ENCODE measurements at places on chromosomes 11 and 22.

DNA sequence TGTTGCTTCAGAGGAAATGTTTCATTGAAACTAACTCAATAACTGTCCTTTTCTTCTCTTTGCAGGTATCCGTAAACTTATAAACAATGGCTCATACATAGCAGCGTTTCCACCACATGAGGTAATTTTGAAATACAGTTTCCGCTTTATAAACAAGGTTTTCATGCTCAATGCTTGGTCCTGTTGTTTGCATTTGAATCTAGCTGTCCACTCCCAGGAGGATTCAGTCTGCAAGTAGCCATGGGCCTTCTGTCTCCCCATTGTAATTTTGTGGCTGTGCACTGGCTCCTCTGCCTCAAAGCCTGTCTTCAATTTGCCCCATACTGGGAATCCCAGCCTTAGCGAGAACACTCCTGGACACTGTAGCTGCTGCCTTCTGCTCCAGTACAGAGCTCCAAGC is 34.7 kb downstream of the MUC15 start:
- H3K27ac ChIP-seq = no peak overlapping the region
- H3K4me3 ChIP-seq = no peak overlapping the region
- no peaks in the 10 kb centered on the region for H3K4me1 ChIP-seq
- H3K36me3 ChIP-seq = no peaks in the 10 kb centered on the region

GRCh38 chr11:12410006-12410728 is 32.8 kb downstream of the PARVA start:
- H3K4me3 ChIP-seq = no peak overlapping the region
- no peak overlapping the region for H3K27ac ChIP-seq
- H3K27me3 ChIP-seq = no peaks in the 10 kb centered on the region
- H3K4me1 ChIP-seq = no peaks in the 10 kb centered on the region
- H3K36me3 ChIP-seq = no peaks in the 10 kb centered on the region
- DNase-seq = no peak

DNA sequence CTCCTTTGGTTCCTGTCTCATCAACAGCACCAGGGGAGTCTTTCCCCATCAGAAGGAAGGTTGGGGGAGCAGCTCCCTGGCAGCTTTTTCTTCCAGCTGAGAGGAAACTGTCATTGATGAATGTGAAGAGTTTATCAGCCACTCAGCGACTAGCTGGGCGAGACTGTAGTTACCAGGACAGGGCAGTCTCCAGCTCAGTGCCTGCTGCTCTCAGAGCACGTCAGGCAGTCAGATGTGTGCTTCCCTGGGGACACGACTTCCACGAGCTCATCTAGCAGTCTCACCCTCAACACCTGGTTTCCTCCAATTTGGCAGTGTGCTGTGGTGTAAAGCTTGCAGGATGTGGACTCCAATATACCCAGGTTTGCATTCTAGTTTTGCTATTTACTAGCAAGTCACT is 12.5 kb upstream of the C1QTNF4 start:
- no peak overlapping the region for H3K27ac ChIP-seq
- no peaks in the 10 kb centered on the region for H3K27me3 ChIP-seq
- H3K36me3 ChIP-seq = peaks cover 5% of the 10 kb centered on the region
- H3K4me3 ChIP-seq = no peak overlapping the region

DNA sequence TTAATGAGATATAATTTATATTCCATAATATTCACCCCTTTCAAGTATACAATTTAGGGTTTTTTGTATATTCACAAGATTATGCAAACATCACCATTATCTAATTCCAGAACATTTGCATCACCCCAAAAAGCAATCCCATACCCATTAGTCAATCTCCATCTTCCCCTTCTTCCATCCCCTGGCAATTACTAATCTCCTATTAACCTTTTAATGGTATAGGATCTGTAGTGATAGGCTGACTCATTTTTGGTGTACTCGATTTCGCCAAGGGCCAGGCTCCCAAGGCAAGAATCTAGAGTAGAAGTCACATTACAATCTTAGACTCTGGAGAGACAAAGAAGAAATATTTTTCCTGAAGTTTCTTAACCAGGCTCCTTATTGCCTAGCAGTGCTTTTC is 113.4 kb downstream of the GAB2 start:
- no peaks in the 10 kb centered on the region for H3K4me1 ChIP-seq
- H3K27me3 ChIP-seq = no peaks in the 10 kb centered on the region
- DNase-seq = no peak
- no peak overlapping the region for H3K27ac ChIP-seq
- no peaks in the 10 kb centered on the region for H3K36me3 ChIP-seq

- no peaks in the 10 kb centered on the region for H3K27me3 ChIP-seq
- H3K27ac ChIP-seq = no peak overlapping the region
- H3K36me3 ChIP-seq = no peaks in the 10 kb centered on the region
- no peaks in the 10 kb centered on the region for H3K4me1 ChIP-seq
Observed at GRCh38 chr11:111778047-111778558, 11.9 kb upstream of the PPP2R1B start.

- peaks cover 2% of the 10 kb centered on the region for H3K27me3 ChIP-seq
- peaks cover 7% of the 10 kb centered on the region for H3K4me1 ChIP-seq
Observed at GRCh38 chr11:11279956-11280689, 72.9 kb downstream of the CSNK2A3 start.

- no peak overlapping the region for H3K27ac ChIP-seq
- no peaks in the 10 kb centered on the region for H3K4me1 ChIP-seq
- H3K27me3 ChIP-seq = no peaks in the 10 kb centered on the region
- no peaks in the 10 kb centered on the region for H3K36me3 ChIP-seq
- no peak for DNase-seq
Observed at GRCh38 chr11:25057861-25058260, 561.0 kb downstream of the LUZP2 start.

DNA sequence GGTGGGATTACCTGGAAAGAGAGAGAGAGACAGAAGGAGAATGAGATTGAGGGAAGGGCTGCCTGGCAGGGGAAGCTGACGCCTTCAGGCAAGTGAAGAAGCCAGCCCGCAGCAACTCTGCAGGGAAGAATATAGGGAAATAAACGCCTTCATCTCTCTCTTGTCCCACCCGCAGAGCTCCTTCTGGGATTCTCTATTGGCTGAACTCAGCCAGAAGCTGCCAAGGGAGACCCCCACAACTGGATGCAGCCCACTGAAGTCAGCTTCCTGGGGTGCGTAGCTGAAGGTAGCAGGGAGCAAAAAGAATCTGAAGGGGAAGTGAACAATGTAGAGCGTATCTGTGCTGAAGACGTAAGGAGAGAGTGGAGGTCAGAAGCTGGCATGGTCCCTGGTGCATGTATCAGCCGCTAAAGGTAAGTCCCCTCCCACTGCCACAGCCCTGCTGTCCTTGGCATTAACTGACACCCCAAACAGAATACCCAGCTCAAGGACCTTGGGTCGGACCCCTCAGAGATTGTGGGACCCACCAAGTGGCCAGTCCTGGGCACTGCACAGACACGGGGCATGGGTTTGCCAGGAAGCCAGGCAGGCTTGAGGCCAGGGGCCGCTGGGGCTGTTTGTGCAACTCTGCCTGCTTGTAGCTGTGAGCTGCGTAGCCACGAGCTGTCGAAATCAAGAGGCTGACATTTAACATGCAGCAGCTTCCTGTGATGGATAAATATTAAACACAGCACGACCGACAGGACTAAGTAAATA is 469.9 kb downstream of the MN1 start:
- no peak for DNase-seq
- no peak overlapping the region for H3K27ac ChIP-seq
- H3K27me3 ChIP-seq = no peaks in the 10 kb centered on the region

DNA sequence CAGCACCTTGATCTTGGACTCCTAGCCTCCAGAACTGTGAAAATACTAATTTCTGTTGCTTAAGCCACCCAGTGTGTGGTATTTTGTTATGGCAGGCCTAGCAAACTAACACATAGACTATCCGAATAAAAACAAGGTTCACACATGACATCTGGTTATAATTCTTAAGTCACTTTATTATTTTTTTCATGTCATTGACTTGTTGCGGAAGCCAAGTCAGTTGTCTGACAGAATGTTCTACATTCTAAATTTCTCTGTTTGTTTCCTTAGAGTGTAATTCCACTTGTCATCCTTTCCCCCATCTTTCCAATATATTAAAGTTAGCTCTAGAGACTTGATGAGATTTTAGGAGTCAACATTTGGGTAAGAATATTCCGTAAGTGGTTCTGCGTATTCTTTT is 40.6 kb downstream of the RAB30 start:
- H3K4me3 ChIP-seq = no peak overlapping the region
- no peak for DNase-seq
- H3K36me3 ChIP-seq = no peaks in the 10 kb centered on the region
- no peaks in the 10 kb centered on the region for H3K27me3 ChIP-seq
- H3K27ac ChIP-seq = no peak overlapping the region

- H3K36me3 ChIP-seq = no peaks in the 10 kb centered on the region
- H3K27ac ChIP-seq = no peak overlapping the region
- H3K4me1 ChIP-seq = peaks cover 8% of the 10 kb centered on the region
- peak; percentile 60 for DNase-seq
- H3K4me3 ChIP-seq = no peak overlapping the region
- H3K27me3 ChIP-seq = no peaks in the 10 kb centered on the region
Observed at GRCh38 chr11:122628810-122629555, 26.5 kb upstream of the UBASH3B start.

- no peaks in the 10 kb centered on the region for H3K27me3 ChIP-seq
- H3K4me3 ChIP-seq = no peak overlapping the region
- H3K27ac ChIP-seq = no peak overlapping the region
- no peak for DNase-seq
Observed at GRCh38 chr22:46714550-46714949, 23.5 kb downstream of the CERK start.

- H3K4me1 ChIP-seq = peaks cover 23% of the 10 kb centered on the region
- H3K4me3 ChIP-seq = no peak overlapping the region
- no peaks in the 10 kb centered on the region for H3K27me3 ChIP-seq
- H3K36me3 ChIP-seq = peaks cover 5% of the 10 kb centered on the region
- DNase-seq = peak; percentile 39
Observed at GRCh38 chr22:42317008-42317407, 46.6 kb upstream of the TCF20 start.

- DNase-seq = peak; percentile 2
- no peak overlapping the region for H3K4me3 ChIP-seq
- no peaks in the 10 kb centered on the region for H3K4me1 ChIP-seq
- no peak overlapping the region for H3K27ac ChIP-seq
- no peaks in the 10 kb centered on the region for H3K36me3 ChIP-seq
Observed at GRCh38 chr11:31340903-31341572, 28.5 kb downstream of the DCDC1 start.

GRCh38 chr22:37843741-37844089 is 419 bp downstream of the ANKRD54 start:
- peaks cover under 1% of the 10 kb centered on the region for H3K36me3 ChIP-seq
- H3K4me1 ChIP-seq = peaks cover 7% of the 10 kb centered on the region
- peak overlapping the region; percentile 47 for H3K4me3 ChIP-seq
- H3K27me3 ChIP-seq = no peaks in the 10 kb centered on the region
- peak; percentile 17 for DNase-seq

DNA sequence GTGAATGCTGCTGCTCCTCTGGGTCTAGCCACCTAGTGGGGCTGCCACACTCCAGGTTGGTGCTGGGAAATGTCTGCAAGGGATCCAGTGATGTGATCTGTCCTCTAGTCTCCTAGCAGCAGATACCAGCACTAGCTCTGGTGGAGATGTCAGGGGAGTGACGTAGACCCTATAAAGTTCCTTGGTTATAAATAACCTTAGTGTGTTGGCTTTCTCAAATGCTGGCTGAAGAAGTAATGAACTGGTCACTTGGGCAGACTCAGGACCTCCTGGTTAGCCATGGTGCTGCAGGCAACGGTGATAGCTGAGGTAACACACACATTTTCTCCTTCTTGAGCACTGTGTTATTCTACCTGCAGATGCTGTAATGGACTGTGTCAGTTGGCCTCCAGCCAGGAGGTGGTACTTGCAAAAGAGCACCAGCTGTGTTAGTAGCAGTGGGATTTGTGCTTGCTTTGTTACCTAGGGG is 35.5 kb downstream of the BBOX1 start:
- H3K36me3 ChIP-seq = no peaks in the 10 kb centered on the region
- no peak overlapping the region for H3K4me3 ChIP-seq
- H3K27ac ChIP-seq = no peak overlapping the region
- no peaks in the 10 kb centered on the region for H3K27me3 ChIP-seq
- H3K4me1 ChIP-seq = no peaks in the 10 kb centered on the region

- H3K4me3 ChIP-seq = no peak overlapping the region
- no peaks in the 10 kb centered on the region for H3K36me3 ChIP-seq
- peaks cover 6% of the 10 kb centered on the region for H3K27me3 ChIP-seq
- H3K27ac ChIP-seq = no peak overlapping the region
Observed at GRCh38 chr11:34299284-34299972, 58.4 kb downstream of the ABTB2 start.

DNA sequence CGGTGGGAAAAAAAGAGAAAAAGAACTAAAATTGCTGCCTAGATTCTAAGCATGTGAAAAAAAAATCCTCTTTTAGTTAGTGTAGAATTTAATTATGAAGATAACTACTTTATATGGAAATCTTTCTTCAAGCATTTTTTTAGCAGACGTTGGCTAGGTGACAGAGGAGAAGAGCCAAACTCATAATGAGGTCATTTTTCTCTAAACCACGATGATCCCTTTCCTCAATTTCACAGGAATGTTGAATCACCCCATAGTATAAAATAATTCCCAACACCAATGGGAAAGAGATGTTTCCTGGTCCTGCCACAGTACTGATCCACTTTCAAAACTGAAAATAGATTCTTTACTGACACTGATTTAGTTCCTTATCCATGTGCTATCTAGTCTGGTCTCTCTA is 319.8 kb downstream of the DLG2 start:
- no peaks in the 10 kb centered on the region for H3K36me3 ChIP-seq
- no peak for DNase-seq
- H3K27me3 ChIP-seq = no peaks in the 10 kb centered on the region
- no peak overlapping the region for H3K27ac ChIP-seq

GRCh38 chr11:124277804-124278203 is 21.6 kb downstream of the OR8G5 start:
- H3K4me3 ChIP-seq = no peak overlapping the region
- H3K27me3 ChIP-seq = peaks cover 8% of the 10 kb centered on the region
- H3K27ac ChIP-seq = no peak overlapping the region
- H3K4me1 ChIP-seq = no peaks in the 10 kb centered on the region

DNA sequence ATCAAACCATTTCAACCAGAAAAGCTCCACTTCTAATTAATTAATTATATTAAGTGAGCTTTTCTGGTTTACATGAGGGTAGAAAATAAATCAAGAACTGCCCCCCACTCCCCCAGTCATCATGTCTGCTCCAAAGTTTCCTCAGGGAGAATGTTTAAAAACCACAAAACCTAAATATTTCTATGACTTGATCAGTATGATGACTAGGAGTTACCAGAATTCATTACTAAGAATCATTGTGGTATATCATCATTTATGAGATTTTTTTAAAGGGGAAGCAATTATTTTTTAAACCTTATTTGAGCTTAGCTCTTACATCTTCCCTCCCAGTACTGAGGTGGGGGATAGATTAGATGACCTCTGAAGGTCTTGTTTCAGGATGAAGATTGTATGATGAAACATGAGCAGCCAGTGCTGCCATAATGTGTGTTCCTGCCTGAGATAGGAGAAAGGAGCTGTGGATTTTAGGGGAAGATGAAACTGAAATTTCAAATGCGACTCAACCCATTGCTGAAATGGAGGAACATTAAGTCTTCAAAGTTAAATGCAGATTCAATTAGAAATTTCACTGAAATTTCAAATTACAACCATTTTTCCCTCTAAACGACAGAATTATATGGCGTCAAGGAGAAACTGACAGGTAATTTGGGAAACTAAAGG is 401.3 kb upstream of the CADM1 start:
- no peak for DNase-seq
- H3K27ac ChIP-seq = no peak overlapping the region
- no peaks in the 10 kb centered on the region for H3K27me3 ChIP-seq
- no peak overlapping the region for H3K4me3 ChIP-seq
- H3K36me3 ChIP-seq = no peaks in the 10 kb centered on the region

Data from T-cell (primary cell).